Spinal cord (tissue), 10 donors: ENCODE measurements at places on chromosomes 5 and 9. TPM values are rescaled to one million over a fixed set of nuclear protein-coding genes. Genes with fewer than 3 reads are reported as not detected.
A peak's percentile ranks its signal among the peaks of the same experiment; 100 is the strongest.

DNA sequence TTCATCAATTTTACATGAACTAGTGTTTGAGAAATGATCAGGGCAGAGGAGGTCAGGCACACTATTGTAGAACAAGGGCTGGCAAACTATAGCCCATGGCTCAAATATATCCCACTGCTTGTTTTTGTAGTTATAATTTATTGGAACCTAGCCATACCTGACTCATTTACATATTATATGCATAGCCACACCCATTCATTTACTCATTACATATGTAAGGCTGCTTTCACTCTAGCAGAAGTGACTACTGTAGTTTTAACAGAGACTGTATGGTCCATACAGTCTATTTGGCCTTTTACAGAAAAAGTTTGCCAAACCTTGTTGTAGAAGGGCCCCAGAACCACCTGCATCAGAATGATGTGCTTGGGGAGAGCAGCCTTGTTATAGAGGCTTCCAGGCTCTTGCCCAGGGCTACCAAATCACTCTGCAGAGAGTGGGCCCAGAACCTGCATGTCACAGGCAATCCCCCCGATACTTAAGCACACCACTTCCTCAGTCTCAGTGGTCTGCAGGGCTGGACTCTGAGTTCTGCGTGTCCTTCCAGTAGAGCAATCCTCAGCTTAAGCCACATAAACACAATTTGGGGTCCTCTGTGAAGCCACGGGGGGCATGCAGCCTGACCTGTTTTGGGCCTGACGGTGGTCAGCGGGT is 6.7 kb downstream of the ANKS6 start:
- no peak for DNase-seq

The PRKAA1 gene
- polyA plus RNA-seq: 36.1 TPM

The CD180 gene
- polyA plus RNA-seq: 0.86 TPM

The PCDHAC1 gene
- 3.8 TPM for polyA plus RNA-seq

GRCh38 chr9:68473790-68474189 is 66.9 kb downstream of the TMEM252 start:
- DNase-seq: no peak

The AK8 gene
- polyA plus RNA-seq: 4.4 TPM

The CHSY3 gene
- 4.3 TPM for polyA plus RNA-seq

The BRD3OS gene
- 48.5 TPM for polyA plus RNA-seq

DNA sequence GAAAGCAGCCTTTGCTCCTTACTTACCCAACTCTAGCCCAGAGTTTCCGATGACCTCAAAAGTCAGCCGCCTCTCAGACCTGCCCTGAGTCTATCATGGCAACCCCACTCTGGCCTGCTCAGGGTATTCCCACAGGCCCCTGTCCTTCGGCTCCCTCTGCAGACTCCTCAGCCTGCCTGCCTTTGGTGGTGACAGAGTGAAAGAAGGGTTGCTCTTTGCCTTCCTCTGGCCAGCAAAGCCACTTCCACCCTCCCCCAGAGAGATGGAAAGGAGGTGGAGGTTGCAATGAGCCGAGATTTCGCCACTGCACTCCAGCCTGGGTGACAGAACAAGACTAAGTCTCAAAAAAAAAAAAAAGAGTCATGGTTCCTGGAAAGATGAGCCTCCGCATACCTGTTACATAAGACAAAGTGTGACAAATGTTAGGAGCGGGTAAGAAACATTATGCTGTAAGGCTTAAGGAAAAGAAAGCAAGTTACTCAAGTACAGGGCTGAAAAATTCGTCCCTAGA is 2.3 kb upstream of the SMIM33 start:
- DNase-seq: no peak

The C5orf46 gene
- not detected for polyA plus RNA-seq

The MGAT1 gene
- polyA plus RNA-seq: 59.1 TPM

DNA sequence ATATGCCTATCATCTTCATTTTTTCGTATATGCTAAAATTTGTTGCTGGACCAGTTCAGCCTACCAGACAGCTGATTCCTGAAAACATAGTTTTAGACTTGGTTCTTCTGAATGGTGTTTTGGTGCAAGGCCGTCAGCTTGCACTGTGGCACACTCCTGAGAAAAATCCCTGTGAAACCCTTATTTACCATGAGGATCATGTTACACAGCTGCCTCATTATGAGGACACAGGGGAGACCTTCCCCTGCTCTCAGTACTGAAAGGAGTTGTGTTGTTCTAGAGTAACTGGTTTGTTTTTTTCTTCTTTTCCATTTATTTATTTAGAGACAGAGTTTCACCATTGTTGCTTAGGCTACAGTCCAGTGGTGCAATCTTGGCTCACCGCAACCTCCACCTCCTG is 37.6 kb downstream of the MAST4 start:
- no peak for DNase-seq

- DNase-seq: no peak
Observed at GRCh38 chr9:2477755-2478154, 143.8 kb upstream of the VLDLR start.

The ERP44 gene
- 23.5 TPM for polyA plus RNA-seq

GRCh38 chr9:130186051-130186450 is 13.8 kb downstream of the NCS1 start:
- DNase-seq: no peak

DNA sequence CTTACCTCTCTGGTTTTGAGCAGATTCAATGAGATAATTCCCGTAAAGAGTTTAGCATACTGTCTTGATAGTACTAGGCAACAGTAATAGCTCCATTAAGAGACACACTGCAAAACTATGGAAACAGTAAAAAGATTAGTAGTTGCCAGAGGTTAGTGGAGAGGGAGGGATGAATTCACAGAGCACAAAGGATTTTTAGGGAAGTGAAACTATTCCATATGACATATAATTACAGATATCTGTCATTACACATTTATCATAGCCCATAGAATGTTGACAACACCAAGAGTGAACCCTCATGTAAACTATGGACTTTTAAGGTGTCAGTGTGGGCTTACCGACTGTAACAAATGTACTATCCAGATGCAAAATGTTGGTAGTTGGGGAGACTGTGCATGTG is 176.4 kb upstream of the PLCXD3 start:
- DNase-seq: no peak

GRCh38 chr5:115767424-115767823 is 49.0 kb downstream of the CDO1 start:
- no peak for DNase-seq

- no peak for DNase-seq
Observed at GRCh38 chr9:33469891-33470290, 3.8 kb downstream of the NOL6 start.

DNA sequence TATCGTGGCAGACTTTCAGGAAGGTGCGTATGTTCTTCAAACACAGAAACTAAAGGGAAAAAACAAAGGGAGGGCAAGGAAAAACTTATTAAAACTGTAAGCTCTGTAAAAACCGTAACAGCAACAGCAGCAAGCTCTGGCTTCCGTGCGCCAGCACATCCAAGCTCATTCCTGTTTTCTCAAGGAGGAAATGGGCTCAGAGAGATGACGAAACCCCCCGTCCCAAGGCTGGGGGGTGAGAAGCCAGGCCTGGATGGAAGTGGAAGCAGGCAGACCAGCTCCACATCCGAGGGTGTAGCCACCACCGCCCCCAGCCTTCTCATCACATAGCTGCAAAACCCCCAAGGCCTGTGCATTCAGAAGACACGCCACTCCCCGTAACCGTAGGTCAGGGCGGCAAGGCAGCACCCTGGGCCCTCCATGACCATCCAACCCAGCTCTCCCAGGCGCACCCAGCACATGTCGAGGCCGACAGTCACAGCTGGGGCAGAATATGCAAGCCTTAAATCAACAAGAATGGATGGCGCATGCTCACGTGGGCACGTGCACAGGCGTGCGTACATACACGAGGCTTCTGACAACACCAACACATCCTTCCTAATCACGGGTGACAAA is 52.8 kb downstream of the VAV2 start:
- DNase-seq: no peak

The CDC25C gene
- polyA plus RNA-seq: 4.2 TPM

- peak; percentile 26 for DNase-seq
Observed at GRCh38 chr5:38208782-38209378, 49.5 kb upstream of the EGFLAM start.

- DNase-seq: no peak
Observed at GRCh38 chr9:135156525-135157510, 69.3 kb downstream of the OLFM1 start.

DNA sequence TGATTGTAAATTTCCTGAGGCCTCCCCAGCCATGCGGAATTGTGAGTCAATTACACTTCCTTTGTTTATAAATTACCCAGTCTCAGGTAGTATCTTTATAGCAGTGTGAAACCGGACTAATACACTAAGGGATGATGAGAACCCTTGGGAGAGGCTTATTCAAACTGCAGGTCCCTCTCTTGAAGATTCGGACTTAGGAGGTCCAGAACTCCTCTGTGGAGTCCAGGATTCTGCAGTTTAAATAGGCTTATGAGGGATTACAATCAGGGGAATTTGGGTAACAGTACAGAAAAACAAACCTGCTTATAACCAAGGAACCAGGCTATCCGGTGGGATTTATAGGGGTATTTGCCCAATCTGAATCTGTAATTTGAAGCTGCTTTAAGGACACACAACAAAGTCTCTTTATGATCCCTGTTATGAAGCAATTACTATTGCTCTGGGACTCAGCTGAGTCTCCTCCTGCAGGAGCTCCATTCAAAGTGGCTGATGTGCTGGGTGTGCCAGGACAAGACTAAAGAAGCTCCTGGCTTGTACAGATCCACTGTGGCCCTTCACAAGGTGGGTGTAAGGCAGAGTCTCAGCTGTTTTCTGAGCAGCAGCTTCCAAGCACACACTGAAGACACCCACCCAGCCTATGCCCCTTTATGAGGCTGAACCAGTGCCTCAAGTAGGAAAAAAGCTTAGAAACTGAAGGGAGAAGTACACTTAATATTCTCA is 41.8 kb upstream of the LHFPL2 start:
- DNase-seq: no peak

GRCh38 chr5:1497795-1498622 is 25.8 kb downstream of the LPCAT1 start:
- DNase-seq: peak; percentile 63

- no peak for DNase-seq
Observed at GRCh38 chr5:76958991-76959767, 6.3 kb downstream of the CRHBP start.

DNA sequence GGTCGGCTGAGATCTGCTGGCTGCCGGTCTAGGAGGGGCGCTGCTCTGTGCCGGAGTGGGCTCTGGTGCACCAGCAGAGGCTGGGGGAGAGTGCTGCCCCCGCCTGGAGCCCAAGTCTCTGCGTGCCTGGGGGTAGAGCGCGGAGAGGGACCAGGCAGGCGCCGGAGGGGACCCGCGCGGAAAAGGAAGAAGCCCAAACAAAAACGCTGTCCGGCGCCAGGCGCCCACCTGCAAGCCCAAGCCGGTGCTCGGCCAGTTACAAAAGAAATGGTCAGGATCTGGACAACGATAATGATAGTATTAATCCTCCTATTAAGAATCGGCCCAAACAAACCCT is 571 bp upstream of the S1PR3 start:
- no peak for DNase-seq

DNA sequence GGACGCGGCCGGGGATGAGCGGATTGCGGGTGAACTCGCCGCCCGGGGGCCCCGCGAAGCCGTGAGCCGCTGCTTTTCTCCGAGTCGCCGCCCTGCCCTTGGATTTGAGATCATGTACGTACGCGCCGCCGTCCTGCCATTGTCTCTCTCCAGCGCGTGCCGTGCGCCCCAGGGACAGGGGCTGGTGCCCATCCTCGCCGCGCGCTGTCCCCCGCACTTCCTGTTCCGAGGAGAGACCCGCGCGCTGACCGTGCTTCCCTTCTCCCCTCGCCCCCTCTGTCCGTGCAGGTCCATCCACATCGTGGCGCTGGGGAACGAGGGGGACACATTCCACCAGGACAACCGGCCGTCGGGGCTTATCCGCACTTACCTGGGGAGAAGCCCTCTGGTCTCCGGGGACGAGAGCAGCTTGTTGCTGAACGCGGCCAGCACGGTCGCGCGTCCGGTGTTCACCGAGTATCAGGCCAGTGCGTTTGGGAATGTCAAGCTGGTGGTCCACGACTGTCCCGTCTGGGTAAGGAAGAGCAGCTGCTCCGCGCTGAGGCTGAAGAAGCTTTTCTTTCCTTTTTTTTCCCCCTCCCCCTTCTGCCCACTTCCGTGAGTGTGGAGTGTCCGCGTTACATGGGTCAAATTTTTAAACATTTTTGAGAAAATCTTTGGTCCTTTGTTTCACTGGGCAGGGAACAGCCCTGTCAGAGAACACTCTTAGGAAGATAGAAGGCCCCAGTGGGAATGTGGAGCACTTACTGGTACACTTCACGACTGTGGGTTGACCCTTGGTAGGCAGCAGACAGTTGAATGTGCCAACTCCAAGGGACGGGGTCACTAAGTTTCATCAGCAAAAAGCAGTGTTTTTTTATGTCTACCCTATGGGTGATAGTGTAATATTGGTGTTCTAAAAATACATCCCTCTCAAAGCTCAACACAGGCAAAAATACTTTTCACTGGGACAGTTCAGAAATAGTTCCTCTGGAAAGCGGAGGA is 727 bp downstream of the RHOBTB3 start:
- DNase-seq: peak; percentile 31

DNA sequence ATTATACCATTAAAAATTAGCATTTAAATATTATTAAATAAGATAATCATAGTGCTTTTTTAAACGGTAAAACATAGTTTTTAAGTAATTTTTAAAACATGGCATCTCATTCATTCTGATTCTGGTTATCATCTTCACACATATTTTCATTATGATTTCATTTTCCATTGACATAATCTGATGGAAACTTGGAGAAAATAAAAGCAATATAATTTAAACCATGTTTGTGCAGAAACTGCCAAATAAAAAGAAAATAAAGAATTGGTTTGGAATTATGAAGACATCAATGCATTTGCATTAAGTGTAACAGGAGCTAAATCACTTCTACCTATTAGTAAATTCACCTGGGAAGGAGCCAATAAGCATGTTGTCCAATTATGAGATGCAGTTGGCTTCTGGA is 490.1 kb upstream of the CD180 start:
- DNase-seq: no peak

The MSX2 gene
- 5.5 TPM for polyA plus RNA-seq

GRCh38 chr5:85472749-85473148 is 1088.1 kb upstream of the EDIL3 start:
- DNase-seq: no peak

DNA sequence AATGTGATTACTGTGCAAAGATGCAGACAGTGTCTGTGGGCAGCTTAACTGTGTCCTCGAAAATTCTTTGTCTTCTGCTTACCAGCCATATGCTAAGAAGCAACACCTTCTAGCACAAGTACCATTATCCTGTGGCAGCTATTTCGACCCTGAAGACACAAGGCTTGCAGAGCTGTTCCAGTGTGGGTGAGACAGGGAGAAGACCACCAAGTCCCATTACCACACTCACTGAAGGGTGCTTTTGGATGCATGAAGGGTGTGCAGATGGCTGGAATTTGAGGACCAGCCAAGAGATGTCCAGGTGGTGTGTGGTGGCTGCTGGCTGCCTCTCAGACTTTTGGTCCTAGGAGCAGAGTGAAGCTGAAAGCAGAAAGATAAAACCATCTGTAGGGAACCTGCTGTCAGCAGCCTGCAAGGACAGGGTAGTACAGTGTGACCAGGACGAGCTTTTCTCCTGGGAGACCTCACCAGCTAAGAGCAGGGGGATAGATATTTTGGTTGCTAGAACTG is 161.8 kb downstream of the ICE1 start:
- DNase-seq: no peak

DNA sequence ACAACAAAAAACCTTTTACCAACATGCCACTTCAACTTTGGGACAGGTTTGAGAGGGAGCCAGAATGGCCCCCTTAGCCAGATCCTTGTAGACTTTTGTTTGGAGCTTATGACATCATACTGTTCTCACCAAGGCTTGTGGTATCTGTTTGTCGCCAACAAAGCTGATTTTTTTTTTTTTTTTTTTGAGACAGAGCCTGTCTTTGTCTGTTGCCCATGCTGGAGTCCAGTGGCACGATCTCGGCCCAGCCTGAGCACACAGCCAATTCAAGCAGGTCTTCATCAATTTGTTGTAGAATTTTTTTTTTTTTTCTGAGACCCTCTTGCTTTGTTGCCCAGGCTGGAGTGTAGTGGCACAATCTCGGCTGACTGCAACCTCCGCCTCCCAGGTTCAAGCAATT is 26.4 kb upstream of the NTNG2 start:
- no peak for DNase-seq
